ENCODE measurements at places on chromosomes 6 and 20.

- no peak for DNase-seq
Measured at GRCh38 chr6:145318952-145319351, 416.4 kb downstream of the EPM2A start.

DNA sequence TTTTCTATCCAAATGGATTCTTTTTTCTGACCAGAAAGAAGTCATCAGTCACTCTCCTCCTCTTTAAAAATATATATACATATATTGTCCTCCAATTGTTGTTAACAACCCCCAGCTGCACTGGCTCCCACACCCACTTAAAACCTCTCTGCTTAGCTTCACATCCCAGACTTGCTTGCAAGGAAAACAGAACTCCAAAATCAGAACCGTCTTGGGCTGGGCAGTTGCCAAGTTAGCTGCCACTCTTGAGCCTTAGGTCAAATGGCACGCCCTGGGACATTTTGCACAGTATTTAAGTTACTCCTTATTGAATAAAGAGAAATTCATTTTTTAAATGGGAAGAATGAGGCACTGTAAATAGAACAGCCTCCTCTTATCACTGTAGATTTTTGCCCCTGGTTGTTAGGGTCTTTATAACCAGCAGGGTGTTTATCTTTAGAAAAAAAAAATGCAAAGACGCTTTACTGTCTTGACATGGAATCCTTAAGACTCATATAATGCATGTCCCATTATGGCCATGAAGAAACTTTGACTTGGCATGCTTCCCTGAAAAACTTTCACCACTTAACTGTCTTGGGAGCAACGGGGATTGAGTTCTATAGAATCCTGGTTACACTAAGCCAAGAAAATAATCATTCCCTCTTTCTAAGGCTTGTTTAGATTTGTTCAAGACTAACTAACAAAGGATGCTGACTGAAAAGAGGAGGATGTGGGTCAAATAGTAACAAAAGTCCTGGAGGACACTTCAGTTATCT is 204.5 kb downstream of the ISM1 start:
- no peak for DNase-seq

DNA sequence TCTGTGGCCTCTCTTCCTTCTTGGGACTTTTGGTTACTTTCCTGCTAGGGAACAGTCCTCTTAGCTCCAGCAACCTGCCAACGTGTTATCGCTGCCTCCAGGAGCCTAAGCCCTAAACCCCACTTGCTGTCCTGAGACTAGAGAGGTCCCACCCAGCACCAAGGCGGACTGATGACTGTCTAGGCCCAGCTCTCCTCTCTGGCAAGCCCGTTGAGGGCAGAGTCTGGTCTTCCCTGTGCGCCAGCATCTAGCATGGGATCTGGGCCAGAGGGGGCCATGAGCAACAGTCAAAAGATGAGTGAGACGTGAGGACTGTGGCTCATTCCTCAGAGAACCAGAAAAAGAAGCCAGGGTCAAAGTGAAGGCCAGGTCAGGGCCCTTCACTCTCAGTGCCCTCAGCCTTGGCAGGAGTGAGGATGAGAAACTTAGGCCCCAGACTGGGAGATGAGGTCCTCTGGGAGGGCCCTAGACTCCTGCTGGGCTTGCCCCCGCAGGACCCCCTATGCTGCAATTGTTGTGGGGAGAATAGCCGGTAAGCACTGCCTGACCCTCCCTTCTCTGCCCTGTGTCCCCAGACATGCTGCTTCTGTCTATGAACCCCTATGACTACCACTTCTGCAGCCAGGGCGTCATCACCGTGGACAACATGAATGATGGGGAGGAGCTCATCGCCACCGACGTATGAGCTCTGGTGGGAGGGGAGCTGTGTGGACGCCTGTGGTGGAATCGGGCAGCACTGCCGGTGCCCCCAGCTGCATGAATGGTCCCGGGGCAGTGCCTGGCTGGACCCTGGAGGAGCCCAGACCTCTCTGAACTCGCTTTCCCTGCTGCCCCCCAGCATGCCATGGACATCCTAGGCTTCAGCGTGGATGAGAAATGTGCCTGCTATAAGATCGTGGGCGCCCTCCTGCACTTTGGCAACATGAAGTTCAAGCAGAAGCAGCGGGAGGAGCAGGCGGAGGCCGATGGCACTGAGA is 30.9 kb downstream of the MYH7B start:
- DNase-seq = no peak

DNA sequence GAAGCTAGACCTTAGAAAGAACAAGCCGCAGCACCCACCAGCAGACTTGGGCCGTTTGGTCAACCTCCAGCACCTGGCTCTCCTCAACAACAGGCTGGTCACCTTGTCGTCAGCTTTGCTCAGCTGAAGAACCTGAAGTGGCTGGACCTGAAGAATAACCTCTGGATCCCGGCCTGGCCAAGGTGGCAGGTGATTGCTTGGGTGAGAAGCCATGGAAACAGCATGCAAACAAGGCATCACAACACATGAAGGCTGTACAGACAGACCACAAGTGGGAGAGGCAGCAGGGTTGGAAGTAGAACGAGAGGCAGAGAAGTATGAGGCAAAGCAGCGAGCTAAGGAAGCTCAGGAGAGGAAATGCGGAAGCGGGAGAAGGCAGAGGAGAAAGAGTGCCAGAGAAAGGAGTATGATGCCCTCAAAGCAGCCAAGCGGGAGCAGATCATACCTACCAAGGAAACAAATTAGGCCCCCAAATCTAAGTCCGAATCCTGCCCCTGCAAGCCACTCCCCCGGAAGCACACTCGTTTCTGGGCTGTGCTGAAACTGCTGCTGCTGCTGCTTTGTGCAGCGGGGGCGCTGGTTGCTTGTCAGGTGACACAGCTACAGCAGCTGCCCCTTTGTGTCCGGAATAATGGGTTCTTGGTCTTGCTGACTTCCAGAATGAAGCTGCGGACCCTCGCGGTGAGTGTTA is 121.6 kb upstream of the LGSN start:
- no peak for DNase-seq

GRCh38 chr20:43778375-43778774 is 51.6 kb upstream of the GTSF1L start:
- DNase-seq = no peak

GRCh38 chr20:39800111-39800510 is 838.0 kb downstream of the DHX35 start:
- DNase-seq = no peak

DNA sequence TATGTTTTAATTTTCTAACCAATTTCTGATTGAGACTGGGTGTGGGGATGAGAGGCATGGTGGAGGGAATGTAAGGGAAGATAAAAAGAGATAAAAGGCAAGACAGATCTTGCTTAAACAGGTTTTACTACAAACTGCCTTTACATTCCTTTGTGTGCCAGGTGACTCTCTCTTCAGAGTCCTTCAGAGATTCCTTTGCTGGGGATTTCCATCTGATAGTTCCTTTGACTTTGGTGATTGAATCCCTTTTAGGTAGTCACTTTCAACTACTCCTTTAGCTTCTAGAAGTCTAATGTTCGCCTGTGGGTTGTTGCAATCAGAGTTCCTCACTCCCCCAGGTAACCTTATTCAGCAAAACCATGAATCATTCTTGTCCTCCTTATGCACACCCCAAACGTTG is 283.3 kb upstream of the MANEA start:
- no peak for DNase-seq

DNA sequence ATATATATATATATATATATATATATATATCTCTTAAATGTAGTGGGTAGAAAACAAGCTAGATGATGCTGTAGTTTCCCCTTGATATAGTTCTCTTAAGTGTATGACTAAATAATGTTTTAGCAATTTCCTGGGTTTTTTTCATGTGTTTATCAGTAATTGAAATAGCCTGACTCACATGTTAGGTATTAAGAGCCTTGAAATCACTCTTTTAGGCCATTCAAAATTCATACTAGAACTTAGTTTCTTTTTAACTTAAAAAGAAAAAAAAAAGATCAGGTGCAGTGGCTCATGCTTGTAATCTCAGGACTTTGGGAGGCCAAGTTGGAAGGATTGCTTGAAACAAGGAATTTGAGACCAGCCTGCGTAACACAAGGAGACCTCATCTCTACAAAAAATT is 44.1 kb downstream of the NKX2-4 start:
- no peak for DNase-seq

- DNase-seq = no peak
Measured at GRCh38 chr6:43013097-43013842, 476 bp downstream of the MEA1 start.

- no peak for DNase-seq
Measured at GRCh38 chr6:8014947-8015346, 49.2 kb downstream of the BLOC1S5 start.

- DNase-seq = no peak
Measured at GRCh38 chr20:25418776-25419175, 11.3 kb downstream of the GINS1 start.

GRCh38 chr20:59830665-59831023 is 102.8 kb downstream of the SYCP2 start:
- no peak for DNase-seq

- DNase-seq = no peak
Measured at GRCh38 chr6:140043762-140044378, 669.4 kb upstream of the CITED2 start.

- DNase-seq = peak; percentile 75
Measured at GRCh38 chr6:37050045-37050853, 44.8 kb downstream of the FGD2 start.

DNA sequence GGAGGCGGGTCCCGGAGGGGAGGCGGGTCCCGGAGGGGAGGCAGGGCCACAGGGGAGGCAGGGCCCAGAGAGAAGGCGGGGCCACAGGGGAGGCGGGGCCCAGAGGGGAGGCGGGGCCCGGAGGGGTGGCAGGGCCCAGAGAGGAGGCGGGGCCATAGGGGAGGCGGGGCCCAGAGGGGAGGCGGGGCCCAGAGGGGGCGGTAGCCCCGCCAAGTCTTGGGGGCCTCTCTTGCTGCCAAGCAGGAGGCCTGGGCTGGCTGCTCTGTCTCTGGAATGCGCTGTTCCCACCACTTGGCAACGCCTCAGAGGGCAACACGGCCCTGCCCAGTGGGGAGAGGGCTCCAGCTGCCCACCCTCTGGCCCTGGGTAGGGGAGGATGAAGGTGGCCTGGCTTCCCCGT is 80.5 kb downstream of the YTHDF1 start:
- no peak for DNase-seq

GRCh38 chr6:112441607-112442006 is 94.5 kb downstream of the RFPL4B start:
- no peak for DNase-seq

DNA sequence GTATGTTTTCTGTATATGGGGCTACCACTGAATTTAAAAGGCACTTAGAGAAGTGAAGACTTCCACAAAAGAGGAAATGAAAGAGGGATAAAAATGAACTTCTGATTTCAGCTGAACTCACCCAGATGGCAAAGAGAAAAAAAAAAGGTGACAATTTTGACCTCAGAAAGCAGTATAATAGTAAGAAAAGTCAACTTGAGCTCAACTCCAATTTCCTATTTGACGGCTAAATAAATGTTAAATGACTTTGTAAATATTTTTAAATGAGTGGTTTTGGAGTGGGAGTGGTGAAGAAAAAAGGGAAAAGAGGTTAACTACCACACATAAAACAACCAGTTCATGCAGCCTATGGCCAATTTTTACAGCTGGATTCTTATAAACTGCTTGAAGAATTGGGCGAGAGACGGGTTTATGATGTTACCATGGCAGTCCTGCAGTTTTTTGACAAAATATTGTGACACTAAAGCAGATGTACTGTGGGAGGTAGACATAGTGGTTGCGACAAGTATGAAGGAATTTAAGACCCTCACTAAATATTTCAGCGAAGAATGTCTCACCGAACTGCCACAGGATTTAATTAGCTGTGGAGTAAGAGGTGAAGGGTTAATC is 49.8 kb upstream of the ADTRP start:
- no peak for DNase-seq

- no peak for DNase-seq
Measured at GRCh38 chr6:39449022-39449421, 126.5 kb upstream of the KCNK16 start.

- no peak for DNase-seq
Measured at GRCh38 chr6:2026133-2026532, 219.3 kb downstream of the GMDS start.

DNA sequence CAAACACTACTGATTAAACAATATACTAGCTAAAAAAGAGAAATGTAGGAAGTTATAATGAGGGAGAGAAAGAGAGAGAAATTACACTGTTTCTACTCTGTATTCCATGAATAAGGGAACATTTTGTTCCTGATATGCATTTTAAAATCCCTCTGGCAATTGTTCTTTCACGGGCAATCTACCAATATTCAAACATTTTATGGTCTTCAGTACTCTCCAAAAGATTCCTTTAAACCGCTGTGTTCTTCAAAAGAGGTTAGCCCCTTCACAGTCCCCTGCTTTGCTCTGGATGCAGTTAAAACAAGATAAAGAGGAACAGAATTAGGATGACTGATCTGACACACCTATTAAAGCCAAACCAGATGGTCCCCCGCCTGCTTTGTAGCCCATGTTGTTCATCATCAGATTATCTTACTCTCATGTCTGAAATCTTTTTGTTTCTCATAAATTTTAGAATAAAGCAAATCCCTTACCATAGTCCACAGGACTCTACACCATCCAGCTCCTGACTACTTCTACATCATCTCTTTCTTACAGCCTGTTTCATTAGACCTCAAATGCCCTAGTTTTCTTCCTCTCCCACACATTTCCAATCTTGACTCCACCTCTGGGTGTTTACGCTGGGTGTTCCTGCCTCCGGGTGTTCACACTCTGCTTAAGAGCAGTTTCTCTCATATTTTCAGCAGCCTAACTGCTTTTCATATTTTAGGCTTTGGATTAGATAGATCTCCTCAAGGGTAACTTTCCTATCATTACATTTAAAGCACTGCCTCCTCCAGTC is 399.7 kb downstream of the COL12A1 start:
- DNase-seq = no peak

DNA sequence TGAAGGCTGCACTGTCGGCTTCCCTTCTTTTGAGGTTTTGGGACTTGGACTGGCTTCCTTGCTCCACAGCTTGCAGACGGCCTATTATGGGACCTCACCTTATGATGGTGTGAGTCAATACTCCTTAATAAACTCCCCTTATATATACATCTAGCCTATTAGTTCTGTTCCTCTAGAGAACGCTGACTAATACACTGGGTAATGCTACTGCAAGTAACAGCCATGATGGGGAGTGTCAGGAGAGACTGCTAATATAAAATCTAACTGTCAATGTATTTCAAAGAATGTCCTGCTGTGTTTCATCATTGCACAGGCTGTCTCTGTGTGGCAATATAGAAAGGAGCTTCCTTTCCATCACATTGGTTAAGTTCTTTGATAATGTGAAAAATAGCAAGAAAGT is 57.7 kb upstream of the UST start:
- no peak for DNase-seq

GRCh38 chr6:79668381-79668780 is 37.3 kb downstream of the SH3BGRL2 start:
- DNase-seq = no peak

DNA sequence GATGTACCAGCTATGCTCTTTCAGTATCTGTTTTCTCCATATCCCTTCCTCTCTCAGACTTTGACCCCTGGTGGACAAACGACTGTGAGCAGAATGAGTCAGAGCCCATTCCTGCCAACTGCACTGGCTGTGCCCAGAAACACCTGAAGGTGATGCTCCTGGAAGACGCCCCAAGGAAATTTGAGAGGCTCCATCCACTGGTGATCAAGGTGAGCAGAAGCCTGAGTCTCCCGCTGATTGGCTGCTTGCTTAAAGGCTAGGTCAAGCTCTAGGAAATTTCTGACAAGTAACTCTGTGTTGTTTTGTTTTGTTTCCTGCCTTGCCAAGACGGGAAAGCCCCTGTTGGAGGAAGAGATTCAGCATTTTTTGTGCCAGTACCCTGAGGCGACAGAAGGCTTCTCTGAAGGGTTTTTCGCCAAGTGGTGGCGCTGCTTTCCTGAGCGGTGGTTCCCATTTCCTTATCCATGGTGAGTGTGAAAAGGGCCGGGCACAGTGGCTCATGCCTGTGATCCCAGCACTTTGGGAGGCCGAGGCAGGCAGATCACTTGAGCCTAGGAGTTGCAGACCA is 28.6 kb downstream of the C6orf89 start:
- DNase-seq = no peak
